ENCODE measurements at places on chromosomes 7 and 10.
A peak's percentile ranks its signal among the peaks of the same experiment; 100 is the strongest.

DNA sequence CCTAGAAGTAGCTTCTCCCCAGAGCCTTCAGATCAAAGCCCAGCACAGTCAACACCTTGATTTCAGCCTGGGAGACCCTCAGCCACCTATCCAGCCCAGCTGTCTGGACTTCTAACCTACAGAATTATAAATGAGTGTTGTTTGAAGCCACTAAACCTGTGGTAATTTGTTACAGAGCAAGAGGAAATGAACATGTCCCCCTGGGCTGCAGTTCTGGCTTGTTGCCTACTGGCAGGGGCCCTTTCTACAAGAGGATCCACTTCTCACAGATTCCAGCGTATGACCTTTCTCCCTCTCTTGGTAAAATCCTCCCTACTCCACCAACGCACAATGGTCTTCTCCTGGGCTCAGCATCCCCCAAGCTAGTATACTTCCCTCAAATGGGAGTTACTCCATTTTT is 46.4 kb upstream of the ECHDC3 start:
- DNase-seq, result no peak

DNA sequence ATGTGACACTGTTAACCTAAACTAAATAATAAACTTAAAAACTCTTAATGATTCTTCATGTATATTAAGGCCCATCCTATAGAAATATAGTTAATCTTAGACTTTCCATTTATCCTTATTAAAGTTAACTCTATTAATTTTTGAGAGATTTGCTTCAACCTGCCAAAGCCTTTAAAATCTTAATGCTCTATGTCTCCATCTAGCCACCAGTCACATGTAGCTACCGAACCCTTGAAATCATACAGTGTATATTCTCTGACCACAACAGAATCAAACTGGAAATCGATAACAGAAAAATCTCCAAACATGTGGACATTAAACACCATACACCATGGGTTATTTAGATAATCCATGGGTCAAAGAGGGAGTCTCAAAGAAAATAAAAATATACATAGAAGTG is 51.9 kb downstream of the ASZ1 start:
- DNase-seq, result no peak

- DNase-seq, result no peak
These were observed 170.5 kb downstream of the CCDC7 start for GRCh38 chr10:32616438-32616837.

DNA sequence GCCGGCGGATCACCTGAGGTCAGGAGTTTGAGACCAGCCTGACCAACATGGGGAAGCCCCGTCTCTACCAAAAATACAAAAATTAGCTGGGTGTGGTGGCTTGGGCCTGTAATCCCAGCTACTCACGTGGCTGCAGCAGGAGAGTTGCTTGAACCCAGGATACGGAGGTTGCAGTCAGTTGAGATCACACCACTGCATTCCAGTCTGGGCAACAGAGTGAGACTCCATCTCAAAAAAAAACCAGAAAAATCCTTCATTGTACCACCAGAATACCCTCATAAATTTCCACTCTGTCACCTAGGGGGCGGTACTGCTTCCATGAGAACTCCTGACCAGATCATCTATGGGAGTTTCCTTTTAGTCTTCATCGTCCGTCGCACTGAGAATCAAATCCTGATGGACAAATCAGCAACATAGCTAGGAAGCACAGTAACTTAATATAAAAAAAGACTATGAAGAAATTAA is 225.8 kb upstream of the KLF14 start:
- peak; percentile 20 for DNase-seq

GRCh38 chr7:39083781-39084180 is 106.1 kb downstream of the POU6F2 start:
- DNase-seq, result no peak

DNA sequence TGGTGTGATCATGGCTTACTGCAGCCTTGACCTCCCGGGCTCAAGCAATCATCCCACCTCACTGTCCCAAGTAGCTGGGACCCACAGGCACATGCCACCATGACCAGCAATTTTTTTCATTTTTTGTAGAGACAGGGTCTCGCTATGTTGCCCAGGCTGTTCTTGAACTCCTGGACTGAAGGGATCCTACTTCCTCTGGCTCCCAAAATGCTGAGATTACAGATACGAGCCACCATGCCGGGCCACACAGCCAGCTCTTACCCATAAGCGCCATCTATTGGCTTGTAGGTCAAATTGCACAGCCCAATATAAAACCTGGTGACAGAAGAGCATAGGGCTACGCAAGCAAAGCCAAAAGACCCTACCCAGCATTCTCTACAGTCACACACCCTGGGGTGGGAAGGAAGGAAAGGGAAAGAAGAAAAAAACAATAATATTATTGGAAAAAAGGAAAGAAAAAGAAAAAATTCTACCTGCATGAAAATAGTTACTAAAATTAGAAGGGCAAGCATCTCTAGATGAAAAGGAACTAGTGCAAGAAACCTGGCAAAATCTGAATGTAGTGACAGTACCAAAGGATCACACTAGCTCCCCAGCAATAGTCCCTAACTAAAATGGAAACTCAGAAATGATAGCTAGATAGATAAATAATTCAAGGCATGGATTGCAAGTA is 29.4 kb upstream of the AMPH start:
- DNase-seq, result peak; percentile 44

GRCh38 chr10:44206127-44206818 is 178.6 kb downstream of the CXCL12 start:
- DNase-seq, result no peak

DNA sequence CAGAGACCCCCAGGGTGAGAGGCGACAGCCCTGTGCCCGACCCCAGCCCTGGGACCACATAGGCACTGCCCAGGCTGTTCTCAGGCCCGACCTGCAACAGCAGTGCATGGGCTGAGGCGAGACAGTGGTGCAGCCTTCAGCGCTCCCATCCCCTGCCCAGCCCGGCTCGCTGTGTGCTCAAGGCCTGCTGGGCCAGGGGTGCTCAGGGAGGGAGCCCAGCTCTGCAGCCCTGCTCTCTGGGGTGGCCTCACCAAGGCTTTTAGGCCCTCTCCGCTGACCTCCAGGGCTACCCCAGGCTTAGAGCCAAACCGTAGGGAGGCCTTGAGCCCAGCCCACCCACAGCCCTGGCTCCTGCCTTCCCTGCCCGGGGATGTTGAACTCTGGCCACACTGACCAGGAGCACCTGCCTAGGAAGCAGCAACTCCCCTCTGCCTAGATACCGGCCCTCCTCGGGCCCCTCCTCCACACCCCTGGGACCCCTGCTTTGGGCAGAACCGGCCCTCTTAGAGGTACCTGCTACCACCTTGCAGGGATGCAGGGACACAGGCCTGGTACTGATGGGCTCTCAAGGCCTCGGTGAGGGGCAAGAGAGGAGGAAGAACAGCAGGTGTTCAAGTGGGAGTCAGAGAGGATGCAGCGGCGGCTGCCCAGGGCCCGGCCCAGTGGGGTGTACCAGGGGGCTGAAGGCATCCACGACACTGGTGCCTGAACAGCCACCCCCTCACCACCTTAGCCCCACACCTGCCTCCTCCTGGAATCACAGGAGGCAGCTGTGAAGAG is 231.5 kb downstream of the ELFN1 start:
- no peak for DNase-seq

GRCh38 chr10:35184527-35185171 is 58.0 kb downstream of the CREM start:
- DNase-seq, result no peak

GRCh38 chr10:101451261-101451660 is 97.3 kb downstream of the BTRC start:
- DNase-seq, result no peak

DNA sequence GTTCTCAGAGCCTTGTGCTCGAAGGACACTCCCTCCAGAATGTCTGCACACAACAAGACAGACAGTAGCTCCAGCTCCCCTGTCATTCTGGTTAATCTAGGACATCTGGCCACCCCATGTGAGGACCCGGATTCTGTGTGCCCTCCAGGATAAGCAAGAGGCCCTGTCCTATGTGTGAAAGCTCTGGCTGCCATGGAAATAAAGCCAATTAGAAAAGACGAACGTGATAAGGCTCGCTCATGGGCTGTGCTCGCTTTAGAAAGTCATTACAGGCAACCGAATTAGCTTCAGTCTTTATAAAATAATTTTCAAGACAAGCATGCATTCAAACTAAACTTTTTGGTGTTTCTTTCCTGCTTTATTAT is 263.4 kb downstream of the INHBA start:
- DNase-seq, result no peak

DNA sequence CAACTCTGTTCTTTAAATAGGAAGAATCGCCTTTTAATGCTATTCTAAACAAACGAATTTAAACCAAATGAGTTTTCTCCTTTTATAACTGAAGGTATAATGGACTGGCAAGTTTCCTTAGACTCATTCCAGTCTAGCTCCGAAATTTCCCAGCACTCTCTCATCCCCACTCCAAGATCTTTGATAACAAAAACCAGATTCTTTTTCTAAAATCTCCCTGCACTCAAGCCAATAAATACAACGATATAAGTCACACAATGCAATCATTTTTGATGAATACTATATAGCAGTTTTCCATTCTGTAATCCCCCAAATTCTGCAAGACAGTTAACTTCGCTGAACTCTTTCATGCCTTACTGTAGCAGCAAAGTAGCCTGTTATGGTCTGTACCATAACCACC is 1.9 kb downstream of the OGA start:
- no peak for DNase-seq

DNA sequence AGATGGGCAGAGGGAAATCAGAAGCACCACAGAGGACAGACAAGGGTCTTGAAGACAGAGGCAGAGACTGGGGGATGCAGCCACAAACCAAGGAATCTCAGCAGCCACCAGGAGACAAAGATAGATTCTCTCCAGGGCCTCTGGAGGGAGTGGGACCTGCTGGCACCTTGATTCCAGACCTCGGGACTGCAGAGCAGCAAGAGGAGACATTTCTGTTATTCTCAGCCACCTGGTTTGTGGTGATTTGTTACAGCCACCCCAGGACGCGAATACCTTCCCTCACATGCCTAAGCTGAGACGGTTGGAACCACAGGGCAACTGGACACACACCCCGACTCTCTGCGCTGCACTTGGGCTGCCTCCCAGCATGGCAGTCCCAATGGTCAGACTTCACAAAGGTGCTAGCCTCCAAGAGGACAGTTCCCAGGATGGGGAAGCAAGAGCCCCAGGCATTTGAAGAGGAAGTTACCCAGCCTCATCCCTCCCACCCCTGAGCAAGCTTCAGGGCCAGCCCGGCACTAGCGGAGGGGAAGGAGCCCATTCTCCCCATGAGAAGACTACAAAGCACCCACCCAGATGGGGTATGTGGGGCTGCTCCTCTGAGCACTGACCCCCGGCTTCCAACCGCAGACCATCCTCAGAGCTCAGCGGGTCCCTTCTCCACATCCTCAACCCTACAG is 104.6 kb upstream of the INSIG1 start:
- DNase-seq, result no peak

- DNase-seq, result no peak
These were observed 41.7 kb upstream of the RBM33 start for GRCh38 chr7:155602750-155603149.

DNA sequence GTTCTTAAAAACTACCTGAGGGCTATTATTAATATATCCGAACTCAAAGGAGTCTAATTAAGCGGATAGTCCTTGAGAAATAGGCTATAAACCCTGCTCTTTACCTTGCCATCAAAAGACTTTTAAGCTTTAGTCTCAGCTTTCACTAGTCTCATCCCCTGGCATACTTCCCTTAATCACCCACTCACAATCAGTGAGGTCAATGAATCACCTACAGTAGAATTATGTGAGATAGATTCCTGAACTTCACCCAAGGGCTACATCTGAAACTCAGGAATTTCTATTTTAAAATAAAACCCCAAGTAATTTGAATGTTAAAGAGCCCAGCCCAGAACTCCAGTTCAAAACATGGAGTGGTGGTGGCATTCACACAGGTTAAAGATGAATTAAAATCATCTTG is 108.7 kb downstream of the ETV1 start:
- DNase-seq, result no peak

- no peak for DNase-seq
These were observed 8.4 kb upstream of the TEX36 start for GRCh38 chr10:125691160-125691981.

GRCh38 chr7:51366930-51367613 is 50.5 kb upstream of the COBL start:
- DNase-seq, result no peak

- no peak for DNase-seq
These were observed 86.3 kb upstream of the NPS start for GRCh38 chr10:127462643-127463295.

DNA sequence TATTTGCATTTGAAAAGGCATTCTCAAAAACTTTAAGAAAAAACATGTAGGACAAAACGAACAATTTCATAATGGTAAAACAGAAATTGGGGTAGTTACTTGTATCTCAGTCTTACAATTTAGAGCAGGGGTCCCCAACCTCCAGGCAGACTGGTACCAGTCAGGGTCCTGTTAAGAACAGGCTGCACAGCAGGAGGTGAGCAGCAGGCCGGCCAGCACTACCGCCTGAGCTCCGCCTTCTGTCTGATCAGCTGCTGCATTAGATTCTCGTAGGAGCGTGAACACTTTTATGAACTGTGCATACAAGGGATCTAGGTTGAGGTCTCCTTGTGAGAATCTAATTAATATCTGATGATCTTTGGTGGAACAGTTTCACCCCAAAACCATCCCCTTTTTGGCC is 77.3 kb downstream of the SEMA3A start:
- DNase-seq, result no peak

DNA sequence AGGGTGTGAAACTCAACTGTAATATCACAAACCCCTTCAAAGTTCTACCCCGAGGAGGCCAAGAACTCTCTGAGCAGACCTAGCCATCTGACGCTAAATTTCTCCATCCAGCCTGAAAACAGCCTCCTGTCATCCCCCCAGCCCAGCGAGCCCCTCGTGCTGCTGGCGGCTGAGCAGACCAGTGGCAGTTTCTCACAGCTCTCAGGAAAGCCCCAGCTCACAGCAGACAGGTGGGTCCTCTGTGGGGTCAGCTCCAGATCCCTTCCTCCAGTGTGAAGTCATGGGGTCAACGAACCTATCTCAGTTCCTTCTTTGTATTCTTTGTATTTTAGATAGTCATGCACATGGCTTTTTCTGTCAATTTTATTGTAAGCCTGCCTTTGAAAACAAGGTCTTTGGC is 7.8 kb downstream of the GARIN1A start:
- DNase-seq, result no peak

- DNase-seq, result no peak
These were observed 20.7 kb upstream of the ABLIM1 start for GRCh38 chr10:114678820-114679219.

- no peak for DNase-seq
These were observed 43.2 kb downstream of the KAT6B start for GRCh38 chr10:74869635-74870034.

DNA sequence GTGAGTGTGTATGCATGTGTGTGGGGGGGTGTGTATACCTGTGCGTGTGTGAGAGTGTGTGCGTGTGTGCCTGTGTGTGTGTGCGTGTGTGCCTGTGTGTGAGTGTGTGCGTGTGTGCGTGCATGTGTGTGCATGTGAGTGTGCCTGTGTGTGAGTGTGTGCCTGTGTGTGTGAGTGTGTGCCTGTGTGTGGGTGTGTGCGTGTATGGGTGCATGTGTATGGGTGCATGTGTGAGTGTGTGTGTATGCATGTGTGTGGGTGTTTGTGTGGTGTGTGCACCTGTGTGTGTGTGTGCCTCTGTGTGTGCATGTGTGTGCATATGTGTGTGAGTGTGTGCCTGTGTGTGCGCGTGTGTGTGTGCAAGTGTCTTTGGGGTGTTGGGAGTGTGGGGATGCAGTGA is 6.4 kb downstream of the ANTXRL start:
- no peak for DNase-seq

GRCh38 chr7:40470091-40470592 is 335.3 kb downstream of the SUGCT start:
- DNase-seq, result no peak

All from CD4-positive, alpha-beta T cell treated with Interleukin-1 beta for 1 hour (primary cell).